ENCODE measurements at places on chromosomes 1 and 21.

- DNase-seq = no peak
Measured at GRCh38 chr1:212557739-212558692, 50.5 kb upstream of the ATF3 start.

GRCh38 chr1:245987219-245987545 lies 519.9 kb downstream of the SMYD3 start:
- no peak for DNase-seq

DNA sequence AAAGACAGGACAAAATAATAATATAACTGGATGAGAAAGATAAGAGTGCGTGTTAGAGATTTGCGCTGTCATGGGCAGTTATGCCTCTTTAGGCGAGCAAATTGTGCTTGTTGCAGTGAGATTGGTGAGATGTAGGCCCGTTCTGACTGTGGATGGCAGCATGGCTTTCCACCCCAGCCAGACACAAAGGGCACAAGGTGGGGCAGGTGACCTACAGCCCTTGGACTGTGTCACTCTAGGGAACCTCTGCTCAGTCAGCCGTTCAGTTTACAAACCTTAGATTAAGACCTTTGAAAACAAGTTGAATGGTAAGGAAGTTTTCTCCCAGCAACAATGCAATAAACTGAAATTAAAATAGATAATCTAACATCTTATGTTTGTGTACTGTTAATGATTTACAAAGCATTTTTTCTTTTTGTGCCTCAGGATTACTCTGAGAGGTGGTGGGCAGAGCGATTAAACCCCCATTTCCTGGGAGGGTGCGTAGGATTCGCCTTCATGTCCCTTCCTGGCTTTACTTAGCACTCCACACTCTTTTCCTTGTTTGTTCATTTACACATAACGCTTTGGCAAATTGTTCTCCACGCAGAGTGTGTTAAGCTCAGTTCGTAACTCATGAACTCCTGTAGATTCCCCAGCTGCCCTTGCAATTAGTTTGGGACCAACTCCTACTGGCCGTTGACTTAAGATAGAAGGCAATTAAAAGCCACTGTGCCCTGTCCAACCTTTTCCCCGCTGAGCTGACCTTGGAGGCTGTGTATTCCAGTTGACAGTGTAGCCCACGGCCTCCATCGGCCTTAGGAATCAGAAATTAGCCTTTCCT lies 58.1 kb upstream of the IGSF5 start:
- no peak for DNase-seq

DNA sequence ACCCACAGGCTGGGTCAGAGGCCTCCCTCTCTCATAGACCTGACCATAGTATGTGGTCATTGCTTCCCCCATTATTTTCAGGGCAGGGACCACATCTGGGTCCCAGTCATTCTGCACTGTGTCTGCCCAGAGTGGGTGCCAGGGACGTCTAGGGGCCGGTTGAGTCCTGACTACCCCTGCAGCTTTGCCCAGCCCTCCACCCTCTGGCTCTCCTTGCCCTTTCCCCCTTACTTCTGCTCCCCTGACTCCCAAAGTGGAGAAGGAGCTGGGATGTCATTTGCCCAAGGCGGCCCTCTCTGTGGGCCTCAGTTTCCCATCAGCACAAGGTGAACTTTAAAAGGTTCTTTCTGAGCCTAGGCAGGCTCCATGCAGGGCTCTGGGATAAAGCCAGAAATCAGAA lies 4.3 kb upstream of the TTC22 start:
- DNase-seq = no peak

DNA sequence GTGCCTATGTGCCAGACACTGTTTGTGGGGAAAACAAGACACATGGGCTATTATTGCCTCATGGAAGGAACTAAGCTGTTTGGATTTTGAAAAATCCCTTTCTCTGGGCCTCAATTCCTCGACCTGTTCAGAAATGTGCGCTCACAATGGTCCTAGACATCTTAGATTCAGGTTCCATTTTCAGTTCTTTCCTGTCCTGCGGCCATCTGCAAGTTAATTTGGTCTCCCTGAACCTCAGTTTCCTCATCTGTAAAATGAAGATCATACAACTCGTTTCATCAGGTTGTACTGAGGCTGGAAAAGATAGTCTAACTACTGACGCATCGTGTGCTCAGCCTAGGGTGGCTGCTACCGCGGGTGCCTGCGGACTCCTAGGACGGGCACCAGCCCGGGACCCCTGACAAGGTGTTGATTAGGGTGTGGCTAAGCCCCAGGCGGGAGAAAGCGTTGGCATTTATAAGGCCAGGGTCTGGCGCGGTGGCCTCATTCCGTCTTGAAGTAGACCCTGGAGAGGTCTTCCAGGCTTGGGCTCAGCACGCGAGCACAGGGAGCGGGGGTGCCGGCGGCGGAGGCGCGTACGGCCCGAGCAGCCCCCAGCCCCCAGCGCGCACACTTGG lies 493 bp upstream of the ELOA start:
- no peak for DNase-seq

GRCh38 chr1:229029879-229030235 lies 241.1 kb upstream of the RAB4A start:
- no peak for DNase-seq

DNA sequence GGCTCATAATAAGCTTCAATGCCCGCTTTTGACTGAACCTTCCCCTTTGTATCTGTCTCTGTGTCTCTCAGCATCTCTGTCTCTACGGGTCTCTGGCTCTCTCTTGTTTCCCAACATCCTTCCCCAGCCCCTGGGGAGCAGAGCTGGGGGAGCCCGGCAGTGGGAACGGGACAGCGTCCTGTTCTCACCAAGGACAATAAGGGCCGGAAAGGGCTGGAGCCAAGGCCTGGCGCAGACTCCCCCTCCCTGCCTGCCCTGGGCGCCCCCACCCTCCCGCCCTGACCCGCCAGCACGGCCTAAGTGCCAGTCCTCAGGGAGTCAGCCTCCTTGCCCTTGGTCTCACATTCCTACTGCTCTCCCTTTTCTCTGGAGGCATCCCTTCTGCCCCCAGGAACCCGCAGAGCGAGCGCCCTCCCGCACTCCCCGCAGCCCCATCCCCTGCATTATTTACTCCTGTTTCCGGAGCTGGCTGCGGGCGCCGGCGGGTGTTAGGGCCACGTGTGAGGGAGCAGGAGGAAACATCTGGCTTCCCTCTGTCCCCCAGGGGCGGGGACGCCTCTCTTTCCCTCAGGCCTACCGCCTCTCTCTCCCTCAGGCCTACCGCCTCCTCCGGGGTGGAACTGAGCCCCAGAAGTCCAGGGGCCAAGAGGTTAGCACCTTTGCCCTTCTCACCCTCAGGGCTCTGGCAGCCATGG lies 6.5 kb downstream of the KRTCAP2 start:
- DNase-seq = no peak

- no peak for DNase-seq
Measured at GRCh38 chr1:3586986-3587759, 24.1 kb downstream of the MEGF6 start.

All from stimulated activated CD8-positive, alpha-beta memory T cell treated with anti-CD3 and anti-CD28 coated beads, Interleukin-2, amount 100 ng/mL, for 1 hour (primary cell).